ENCODE measurements at places on chromosomes 6 and 20.

DNA sequence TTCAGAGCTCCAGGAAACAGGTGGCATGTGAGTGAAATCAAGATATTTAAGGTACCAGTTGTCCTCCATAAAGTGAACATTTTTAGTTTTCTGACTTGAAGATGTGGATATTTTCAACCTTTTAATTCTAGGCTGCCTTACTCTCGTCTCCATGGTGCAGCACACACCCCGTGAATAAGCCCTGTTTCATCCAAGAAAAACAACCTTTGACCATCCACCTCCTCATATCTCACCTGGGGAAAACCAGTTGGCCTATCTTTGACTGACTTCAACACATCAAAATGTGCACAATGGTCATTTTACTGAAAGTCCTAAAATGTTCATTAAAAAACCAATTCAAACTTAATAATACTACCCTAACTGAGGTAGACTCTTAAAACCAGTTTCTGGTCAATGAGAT is 73.8 kb upstream of the CD2AP start:
- no peak for DNase-seq

GRCh38 chr6:162119341-162119740 is 608.2 kb downstream of the PRKN start:
- DNase-seq, result no peak

DNA sequence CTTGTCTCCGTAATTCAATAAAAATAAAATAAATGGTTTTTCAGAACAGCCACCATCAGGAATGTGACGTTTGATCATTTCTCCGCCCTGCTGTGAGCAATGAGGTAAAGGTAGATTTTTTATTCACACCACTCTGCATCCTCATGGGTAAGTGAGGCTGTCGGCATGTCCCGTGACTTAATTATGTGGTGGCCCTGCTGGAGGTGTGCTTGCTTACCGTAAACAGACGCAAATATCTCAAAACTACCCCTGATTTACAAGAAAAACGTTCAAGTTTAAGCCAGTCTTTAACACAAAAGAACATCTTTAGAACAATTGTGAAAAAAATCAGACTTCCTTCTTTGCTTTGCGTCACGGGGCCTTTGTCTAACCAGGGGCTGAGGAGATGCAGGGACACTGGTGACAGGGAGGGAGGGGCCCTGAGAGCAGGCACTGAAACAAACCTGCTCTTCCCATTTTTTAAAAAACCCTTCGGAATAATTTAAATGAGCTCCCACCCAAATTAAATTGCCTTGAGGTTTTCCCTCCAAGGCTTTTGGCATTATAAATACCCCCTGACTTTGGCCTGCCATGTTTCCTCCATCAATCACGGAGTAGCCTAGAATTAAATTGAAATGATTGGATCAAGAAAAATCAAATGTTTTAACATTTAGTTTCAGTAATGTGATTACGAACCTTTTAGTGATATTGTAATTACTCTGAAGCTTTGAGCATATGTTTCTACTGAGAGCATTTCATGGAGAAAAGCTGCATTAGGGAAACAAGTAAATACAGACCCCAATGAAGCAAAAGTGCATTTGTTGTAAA is 13.4 kb downstream of the PRKN start:
- DNase-seq, result no peak

DNA sequence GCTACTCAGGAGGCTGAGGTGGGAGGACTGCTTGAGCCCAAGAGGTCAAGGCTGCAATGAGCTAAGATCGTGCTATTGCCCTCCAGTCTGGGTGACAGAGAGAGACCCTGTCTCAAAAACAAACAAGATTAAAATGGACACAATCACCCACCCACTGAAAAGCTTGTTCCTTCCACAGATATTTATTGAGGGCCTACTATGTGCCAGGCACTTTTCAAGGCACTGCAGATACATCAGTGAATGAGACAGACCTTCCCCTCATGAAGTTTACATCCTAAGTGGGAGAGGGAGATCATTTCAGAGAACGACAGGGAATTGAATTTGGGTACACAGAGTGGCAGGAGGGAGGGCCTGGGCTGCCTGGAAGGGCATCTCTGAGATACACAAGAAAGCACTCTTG is 14.4 kb downstream of the RSPO4 start:
- DNase-seq, result no peak

DNA sequence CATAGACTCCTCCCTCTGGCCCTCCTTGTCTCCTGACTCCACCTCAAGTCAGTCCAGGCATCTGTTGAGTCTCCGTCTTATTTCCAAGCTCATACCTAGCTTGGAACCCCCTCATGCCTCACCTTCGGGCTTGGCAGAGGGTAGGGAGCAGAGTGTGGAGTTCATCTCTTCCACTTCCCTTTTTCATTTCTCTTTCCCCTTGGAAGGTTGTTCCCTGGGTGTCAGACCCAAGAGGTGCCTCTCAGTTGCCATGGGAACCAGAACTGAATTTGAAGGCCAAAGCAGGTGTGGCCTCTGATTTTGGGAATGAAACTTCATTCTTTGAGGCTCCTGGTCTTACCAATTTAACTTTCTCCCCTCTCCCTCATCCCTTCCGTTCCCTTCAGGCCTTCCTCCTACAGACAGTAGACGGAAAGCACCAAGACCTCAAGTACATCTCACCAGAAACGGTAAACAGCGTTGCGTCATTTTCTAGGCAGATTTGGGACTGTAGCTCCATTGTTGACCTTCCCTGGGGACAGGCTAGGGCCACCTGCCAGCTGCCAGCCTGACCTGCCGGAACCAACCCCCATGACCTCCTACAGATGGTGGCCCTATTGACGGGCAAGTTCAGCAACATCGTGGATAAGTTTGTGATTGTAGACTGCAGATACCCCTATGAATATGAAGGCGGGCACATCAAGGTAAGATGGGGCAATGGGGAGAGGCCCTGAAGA is 6.6 kb downstream of the CDC25B start:
- DNase-seq, result no peak

DNA sequence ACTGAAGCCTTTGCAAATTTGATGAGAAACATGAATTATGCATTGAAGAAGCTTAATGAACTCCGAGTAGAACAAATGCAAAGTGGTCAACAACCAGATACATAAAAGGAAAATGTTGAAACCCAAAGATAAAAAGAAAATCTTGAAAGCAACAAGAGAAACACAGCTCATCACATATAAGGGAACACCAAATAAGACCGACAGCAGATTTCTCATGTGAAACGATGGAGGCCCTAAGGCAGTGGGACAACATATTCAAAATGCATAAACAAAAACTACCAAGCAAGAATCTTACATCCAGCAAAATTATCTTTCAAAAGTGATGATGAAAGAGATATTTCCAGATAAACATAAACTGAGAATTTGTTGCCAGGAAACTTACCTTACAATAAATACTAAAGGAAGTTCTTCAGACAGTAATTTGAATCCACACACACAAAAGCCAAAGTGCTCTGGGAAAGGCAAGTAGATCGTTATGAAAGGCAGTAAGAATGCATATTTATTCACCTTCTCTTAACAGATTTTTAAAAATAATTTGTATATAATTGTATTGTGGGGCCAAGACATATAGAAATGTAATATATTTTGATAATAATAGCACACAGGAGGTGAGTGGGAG is 22.5 kb downstream of the SLC52A3 start:
- no peak for DNase-seq

DNA sequence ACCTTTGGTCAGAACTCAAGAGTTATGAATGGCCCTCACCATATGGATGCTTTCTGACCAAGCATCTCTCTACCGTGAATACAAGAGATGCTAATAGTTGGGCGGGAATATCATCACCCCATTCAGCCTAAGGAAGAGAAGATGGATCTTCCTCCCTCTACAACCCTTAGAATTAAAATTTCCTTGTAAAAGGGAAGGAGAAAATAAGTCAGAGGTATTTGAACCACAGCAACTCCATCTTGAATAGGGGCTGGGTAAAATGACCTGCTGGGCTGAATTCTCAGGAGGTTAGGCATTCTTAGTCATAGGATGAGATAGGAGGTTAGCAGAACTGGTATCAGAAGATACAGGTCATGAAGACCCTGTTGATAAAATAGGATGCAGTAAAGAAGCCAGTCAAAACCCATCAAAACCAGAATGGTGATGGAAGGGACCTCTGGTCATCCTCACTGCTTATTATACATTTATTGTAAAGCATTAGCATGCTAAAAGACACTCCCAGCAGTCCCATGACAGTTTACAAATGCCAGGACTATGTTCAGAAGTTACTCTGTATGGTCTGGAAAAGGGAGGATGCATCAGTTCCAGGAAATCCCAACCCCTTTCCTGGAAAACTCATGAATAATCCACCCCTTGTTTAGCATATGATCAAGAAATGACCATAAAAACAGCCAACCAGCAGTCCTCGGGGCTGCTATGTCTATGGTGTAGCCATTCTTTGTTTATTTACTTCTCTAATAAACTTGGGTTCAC is 101.2 kb downstream of the DTNBP1 start:
- no peak for DNase-seq

DNA sequence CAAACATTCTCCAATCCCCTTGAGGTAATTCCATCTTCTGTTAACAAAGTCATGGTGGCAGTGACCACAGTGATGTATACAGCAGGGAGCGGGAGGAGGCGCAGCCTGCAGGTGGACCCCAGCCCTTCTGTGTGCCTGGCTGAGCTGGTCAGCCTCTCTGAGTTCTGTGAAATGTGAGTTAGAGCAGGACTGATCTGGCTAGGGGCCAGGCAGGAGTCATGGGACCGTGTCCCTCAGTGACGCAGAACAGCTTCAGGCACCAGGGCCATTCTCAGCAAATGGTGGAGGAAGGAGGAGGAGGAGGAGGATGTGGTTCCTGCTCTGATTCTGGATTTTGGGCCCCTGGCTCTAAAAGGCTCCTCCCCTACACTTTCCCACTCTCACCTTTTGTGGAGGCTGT is 6.9 kb downstream of the PHACTR3 start:
- no peak for DNase-seq

DNA sequence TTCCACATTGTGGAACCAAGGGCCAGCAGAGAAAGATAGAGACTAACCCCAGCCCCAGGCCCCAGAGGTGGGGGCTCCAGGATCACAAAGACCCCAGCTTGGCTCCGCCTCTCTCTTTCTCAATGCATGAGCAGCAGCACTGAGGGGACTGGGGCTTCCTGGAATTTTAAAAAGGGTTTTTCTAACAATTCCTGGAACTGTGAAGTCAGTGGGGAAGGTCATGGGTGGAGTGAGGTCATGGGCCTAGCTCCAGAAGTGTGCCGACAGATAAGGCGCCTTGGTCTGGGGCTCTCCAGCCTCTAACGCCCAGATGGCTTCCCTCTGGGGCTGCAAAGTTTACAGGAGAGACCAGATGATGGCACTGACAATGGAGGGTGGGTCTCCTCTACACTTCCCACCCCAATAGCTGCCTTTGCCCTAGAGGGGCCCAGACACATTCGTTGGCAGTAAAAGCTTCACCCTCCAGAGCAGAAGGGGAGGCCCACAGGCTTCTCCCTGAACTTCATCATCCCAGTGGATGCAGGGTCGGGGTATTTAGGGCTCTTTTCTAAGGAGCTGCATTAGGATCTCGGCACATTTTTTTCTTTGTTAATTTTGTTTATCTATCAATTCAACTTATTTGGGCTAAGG is 46.9 kb upstream of the CD93 start:
- no peak for DNase-seq

DNA sequence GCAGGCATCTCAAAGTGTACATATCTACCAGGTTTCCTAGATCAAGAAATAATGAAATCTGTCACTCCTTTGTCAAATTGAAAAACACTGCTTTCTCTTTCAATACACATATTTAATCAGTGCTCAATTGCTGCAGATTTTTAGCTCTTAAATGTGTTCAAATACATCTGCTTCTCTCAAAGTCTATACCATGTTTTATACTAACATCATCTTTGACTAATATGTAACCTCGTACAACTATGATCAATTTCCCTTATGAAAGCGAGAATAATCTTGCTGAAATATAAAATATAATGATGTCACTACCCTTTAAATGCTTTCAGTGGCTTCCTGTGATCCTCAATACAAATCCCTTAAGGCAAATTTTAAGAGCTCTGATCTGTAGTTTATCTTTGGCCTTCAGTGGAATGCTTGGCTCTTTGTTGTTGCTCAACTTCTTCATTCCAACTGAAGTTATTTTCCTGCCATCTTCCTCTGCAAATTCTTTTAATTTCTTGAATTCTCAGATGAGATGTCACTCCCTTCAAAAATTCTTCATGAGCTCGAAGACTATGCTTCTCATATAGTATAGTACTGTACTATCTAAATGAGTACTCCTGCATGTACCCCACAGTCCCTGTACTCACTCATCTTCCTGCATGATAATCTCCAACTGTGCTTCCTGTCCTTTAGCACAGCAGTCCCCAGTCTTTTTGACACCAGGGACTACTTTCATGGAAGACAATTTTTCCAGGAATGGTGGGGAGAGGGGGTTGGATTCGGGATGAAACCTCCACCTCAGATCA is 545.1 kb upstream of the GJE1 start:
- DNase-seq, result no peak

DNA sequence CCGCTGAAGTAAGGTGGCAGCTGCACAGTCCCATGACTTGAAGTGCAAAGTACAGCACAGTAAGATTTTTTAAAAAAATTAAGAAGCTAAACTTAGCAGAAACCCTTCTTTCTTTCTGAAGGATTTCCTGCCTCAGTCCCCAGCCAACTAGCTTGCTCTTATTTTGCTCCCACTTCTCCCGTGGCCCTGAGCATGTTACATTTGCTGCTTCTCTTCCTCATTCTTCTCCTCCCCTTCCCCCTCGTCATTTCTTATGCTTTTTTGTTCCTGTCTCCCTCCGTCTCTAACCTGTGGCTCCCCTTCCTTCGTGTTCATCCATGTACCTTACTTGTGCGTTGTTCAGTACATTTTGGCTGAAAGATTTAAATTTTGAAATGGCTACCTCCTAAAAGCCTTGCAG is 123.0 kb downstream of the SASH1 start:
- no peak for DNase-seq

DNA sequence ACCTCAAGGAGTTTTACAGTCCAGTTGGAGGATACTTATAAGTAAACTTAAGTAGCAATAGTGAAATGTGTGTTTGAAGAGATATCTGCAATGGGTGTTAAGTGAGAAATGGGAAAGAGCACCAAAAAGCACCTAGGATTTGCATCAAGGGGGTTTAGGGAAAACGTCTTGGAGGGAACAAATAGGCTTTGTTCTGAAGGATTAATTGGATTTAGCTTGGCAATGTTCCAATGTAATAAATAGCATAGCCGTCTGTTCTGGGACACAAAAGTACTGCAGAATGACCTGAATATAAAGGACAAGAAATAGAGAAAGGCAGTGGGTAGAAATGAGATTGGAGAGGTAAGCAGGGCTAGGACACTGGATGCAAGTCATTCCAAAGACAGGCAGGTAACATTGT is 2.8 kb upstream of the MYO6 start:
- no peak for DNase-seq

DNA sequence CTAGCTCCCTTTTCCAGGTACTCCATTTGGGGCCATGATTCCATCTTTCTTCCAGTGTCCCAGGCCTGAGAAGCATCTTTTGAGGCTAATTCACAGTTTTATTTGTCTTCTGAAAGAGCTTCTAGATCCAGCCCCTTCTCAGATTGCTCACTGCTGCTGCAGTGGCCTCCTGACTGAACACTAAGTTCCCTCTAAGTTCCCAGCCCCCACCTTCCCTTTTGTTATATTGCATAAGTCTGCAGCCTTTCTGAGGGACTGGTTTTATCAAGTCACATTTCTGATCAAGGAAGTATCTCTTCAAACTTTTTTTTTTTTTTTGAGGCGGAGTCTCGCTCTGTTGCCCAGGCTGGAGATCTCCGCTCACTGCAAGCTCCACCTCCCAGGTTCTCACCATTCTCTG is 10.7 kb downstream of the MAPRE1 start:
- no peak for DNase-seq

- DNase-seq, result no peak
These were observed 9.3 kb upstream of the EPM2A start for GRCh38 chr6:145744619-145745018.

Measured in D721Med (cell line).